ENCODE measurements at places on chromosomes 7 and 10. TPM values are rescaled to one million over a fixed set of nuclear protein-coding genes. Genes with fewer than 3 reads are reported as not detected.

ANKMY2 gene
- 28.0 TPM for total RNA-seq

HKDC1 gene
- 2.9 TPM for total RNA-seq

- DNase-seq: peak; percentile 94
Observed at GRCh38 chr10:35025916-35026315, 64.2 kb downstream of the CUL2 start.

- DNase-seq: no peak
Observed at GRCh38 chr7:157664034-157664433, 327.2 kb downstream of the DNAJB6 start.

All from osteoblast (primary cell).